HS-27A (cell line): ENCODE measurements at places on chromosomes 11 and 22.

- no peak for DNase-seq
These were observed 132.6 kb upstream of the HSD17B12 start for GRCh38 chr11:43547889-43548381.

GRCh38 chr11:115377882-115378296 lies 126.3 kb downstream of the CADM1 start:
- DNase-seq: no peak

DNA sequence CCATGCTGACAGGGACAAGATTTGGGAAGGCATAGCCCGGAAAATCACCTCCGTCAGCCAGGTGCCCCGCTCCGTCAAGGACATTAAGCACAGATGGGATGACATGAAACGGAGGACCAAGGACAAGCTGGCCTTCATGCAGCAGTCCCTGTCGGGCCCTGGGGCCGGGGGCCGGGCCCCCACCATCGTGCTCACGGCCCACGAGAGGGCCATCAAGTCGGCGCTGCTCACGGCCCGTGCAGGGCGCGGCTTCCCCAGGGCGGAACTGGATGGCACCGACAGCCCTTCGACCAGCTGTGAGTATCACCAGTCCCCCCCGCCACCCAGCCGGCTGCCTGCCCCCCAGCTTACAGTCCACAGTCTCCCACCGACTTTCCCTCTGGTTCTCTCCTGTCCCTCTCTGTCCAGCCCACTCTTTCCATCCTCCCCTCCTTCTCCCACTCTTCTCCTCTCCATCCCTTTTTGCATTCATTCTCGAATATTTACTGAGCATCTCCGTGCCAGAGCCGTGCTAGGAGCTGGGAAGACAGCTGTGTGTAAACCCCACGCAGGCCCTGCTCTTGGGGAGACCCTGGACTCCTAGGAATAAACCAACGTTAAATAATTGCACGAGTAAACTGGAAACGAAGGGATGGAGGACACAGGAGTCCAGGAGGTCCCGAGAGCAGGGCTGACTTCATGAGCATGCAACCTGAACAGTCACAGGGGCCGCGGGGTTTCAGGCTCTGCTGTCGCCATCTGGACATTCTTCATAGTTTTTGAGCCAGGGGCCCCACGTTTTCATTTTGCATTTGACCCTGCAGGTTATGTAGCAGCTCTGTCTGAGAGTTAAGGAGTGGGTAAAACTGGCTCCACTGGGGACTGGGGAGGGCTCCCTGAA lies 62.8 kb downstream of the PRDM11 start:
- no peak for DNase-seq

DNA sequence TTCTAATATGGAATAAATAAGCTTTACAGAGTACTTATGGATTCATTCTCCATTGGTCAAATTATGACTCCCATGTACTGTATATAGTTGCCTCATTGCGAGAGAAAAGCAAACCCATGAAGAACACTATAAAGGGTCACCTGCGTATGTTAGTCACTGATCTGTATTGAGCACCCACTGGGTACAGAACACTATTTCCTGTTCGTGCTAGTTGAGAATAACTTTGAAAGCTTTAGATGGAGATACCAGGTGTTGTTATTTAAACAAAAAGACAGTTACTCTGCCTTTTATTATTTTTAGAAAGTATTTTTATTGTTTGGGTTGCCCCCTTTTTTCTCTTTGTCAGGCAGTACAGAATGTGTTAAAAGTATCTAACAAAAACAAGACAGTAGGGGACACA lies 79.9 kb downstream of the DEUP1 start:
- DNase-seq: no peak

DNA sequence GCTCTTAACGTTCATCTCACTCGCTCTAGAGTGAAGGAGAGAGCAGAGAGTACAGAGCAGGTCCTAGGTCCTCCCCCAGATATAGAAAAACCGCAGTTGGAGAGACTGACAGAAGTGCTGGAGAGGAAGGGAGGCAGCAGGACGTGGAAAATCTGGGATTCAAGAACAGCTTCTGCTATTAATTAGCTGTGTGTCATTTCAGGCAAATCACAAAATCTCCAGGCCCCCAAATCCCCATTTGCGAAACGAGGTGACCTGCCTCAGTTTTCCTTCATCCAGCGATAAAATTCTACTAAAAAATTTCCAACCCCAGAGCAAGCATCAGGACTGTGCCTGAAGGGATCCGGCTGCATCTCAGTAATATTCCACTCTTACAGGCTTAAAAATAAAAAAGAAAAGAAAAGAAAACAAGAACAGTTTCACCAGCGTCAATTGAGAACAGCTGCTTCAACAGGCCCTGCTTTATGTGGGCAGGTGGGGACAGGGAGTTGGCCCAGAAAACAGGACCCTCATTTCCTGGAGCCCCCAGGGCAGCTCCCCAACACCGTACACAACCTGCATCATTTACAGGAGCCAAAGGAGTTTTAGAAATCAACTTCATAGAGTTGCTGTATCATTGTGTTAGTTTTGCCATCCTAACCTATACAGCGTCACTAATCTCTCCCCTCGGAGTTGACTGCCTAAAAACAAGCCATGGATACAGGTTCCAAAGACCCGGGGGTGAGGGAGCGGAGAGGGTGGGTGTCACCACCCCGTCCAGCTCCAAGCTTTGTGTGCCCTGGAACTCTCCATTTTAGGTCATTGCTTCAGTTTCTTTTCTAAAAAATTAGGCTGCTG lies 2.3 kb upstream of the MALAT1 start:
- DNase-seq: no peak

- no peak for DNase-seq
These were observed 158.1 kb downstream of the FBXO7 start for GRCh38 chr22:32632512-32633315.

DNA sequence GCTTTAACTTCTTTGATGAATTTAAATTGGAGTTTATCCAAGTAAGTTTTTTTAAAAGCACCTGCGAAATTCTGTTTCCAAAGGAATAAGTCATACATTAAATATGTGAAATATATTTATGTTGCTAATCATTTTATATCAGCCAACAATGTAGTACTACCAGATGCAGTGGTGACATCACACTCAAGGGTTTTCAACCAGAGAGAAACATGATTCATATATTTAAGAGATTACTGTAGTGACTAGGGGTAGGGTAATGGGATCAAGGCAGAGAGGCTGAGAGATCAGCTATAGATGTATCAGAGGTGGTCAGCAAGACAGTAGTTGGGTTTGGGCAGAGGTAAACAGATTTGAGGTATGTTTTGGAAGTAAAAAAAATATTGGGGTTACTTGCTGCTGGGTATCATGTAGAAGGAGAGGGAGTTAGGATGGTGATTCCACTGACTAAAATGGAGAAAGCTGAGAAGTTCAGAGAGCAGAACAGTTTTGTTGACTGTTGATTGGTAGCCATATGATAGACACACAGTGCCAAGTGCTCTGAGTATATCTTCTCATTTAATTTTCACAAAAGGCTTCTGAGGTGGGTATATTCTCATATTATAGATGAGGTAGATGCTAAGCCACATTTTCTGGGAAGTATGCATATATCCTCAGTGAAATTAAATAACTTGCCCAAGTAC lies 39.4 kb downstream of the CEP57 start:
- no peak for DNase-seq

DNA sequence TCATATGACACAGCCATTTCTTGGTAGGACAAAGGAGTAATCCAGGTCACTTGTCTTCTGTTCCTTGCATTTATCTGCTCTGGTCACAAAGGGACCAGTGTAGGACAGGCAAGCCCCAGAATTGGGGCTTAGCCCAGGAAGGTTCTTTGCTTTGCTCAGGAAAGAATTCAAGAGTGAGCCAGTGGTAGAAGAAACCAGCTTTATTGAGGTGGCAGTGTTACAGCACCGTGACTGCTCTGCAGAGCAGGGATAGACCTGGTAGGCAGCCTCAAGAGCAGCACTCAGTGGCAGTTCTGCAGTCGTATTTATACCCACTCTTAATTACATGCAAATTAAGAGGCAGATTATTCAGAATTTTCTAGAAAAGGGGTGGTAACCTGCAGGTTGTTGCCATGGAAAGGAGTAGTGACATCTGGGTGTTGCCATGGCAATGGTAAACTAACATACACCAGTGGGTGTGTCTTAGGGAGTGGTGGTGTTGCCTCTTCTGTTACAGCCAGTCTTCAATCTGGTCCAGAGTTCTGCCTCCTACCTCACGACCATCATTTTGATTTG lies 84.9 kb upstream of the RAB1B start:
- no peak for DNase-seq

DNA sequence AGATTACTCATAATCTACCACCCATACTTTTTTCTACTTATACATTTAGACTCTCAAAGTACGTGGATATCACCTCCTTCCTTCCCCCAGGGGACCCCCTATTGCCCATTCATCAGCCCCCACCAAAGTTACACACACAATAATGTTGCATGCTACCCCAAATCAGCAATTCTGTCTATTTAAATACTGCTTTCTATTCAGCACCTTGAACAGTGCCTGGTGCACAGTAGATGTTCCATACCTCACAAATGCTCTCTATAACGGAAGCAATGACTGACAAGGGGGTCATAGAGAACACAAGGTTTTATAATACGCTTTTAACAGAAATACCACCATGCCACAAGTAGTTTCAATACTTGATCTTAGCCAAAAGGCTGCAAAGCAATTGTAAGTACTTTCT lies 370.7 kb downstream of the MIAT start:
- no peak for DNase-seq

GRCh38 chr22:28009272-28009827 lies 90.3 kb upstream of the PITPNB start:
- peak; percentile 47 for DNase-seq

DNA sequence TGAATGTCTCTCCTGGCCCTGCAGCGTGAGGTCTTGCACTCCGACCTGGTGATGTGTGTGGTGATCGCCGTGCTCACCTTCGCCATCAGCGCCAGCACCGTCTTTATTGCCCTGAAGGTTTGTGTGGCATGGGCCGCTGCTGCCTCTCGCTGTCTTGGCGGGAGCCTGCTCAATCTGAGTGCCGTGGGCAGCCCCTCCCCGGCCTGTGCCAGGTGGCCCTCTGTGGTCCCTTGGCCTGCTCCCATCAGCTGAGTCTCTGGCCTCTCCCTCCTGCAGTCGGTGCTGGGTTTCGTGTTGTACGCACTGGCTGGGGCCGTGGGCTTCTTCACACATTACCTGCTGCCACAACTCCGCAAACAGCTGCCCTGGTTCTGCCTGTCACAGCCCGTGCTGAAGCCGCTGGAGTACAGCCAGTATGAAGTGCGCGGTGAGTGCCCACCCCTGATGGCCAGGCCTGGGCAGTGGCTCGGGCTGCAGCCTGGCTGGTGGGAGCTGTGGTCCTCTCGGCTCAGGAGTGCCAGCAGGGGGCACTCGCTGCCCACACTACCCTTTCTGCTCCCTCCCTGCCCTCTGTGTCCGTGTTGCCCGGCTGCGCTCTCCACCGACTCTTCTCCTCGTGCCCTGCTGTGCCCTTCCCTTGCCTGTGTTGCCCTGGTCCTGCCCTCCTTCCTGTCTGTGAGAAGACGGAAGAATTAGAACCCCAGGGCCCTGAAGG lies 10.2 kb downstream of the PCNX3 start:
- no peak for DNase-seq

GRCh38 chr11:86034710-86035109 lies 34.2 kb downstream of the PICALM start:
- DNase-seq: no peak

- DNase-seq: no peak
These were observed 36.4 kb downstream of the DKK3 start for GRCh38 chr11:11971906-11972547.

GRCh38 chr11:105033343-105033742 lies 1.6 kb downstream of the CASP1 start:
- no peak for DNase-seq

DNA sequence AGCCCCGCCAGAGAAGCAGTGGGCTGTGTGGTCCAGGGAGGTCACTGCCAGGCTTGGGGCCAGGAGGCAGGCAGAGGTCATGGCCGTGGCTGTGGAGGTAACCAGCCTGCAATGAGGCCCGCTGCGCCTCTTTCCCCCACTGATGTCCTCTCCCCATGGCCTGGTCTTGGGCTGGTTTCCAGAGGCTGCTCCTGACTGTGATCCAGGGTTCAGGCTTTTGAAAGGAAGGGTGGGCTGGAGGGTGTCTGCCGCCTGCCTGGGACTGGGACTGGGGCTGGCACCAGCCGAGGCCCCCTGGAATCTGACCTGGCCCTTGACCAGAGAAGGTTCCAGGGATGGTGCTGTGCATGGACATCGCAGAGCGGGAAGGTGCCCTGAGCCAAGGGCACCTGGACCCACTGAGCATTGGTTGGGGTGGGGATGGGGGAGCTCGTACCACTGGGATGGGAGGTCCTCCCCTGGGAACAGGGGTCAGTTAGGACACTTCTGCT lies 59.6 kb upstream of the THY1 start:
- DNase-seq: no peak

- DNase-seq: peak; percentile 34
These were observed 29.8 kb downstream of the LIMK2 start for GRCh38 chr22:31241936-31242335.

GRCh38 chr22:21606775-21607174 lies 23.0 kb downstream of the YDJC start:
- DNase-seq: no peak

DNA sequence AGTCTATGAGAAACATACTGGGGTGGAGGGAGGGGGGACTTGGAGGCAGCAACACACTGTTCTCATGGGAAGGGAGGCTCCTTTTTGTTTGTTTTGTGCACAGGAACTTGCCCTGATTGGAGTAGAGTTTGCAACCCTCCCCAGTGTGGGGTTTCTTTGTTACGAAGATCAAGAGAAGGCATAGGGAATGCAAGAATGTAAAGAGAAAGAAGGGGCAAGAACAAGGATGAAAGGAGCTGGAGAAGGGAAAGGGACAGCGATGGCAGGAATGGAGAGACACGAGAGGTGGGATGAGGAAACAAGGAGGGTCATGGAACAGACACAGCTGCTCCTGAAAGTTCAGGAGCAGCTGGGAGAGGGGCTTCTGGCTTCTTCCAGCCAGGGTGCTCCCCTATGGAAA lies 611.7 kb downstream of the NTM start:
- no peak for DNase-seq

- peak; percentile 19 for DNase-seq
These were observed 57.8 kb downstream of the NXPE1 start for GRCh38 chr11:114501901-114502300.

DNA sequence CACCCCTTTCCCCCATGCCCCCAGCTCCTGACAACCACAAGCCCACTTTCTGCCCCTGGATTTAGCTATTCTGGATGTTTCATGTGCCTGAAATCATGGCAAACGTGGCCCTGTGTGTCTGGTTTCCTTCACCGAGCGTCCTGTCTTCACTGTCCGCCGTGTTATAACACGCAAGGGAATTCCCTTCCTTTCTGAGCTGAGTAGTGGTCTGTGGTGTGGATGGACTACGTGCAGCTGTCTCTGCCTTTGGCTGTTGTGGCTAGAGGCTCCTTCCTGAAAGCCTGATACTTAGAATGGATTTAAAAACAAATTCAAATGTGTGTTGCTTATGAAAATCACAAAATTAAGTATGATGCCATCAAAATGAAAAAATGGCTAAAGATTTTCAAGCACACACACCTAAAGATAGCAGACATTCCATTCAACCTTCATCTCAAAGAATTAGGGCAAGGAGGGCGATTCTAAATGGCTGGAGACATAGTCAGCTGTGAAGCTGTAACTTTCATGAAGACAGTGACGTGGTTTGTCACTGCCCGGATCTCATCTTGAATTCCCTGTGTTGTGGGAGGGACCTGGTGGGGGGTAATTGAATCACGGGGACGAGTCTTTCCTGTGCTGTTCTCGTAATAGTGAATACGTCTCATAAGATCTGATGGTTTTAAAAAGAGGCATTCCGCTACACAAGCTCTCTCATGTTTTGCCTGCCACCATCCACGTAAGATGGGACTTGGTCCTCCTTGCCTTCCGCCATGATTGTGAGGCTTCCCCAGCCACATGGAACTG lies 30.5 kb downstream of the KCNQ1 start:
- DNase-seq: no peak
